ENCODE measurements at places on chromosomes 1 and 21.

DNA sequence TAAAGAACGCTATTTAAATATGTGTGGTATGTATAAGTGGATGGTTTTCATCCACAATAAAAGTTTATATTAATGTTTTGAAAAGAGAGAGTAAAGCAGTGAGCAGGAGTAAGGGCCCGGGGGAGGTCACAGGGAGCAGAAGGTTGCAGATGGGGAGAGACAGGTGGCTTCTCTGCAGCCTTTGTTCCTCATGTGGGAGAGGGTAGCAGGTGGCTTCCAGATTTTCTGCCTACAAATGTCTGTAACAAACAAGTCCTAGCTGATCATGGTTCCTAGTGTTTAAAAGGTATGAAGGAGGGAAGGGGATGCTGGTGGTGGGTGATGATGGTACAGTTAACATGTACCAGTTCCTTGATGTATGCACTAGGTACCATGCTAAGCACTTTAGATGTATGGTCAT is 18.8 kb downstream of the QSOX1 start:
- no peak for DNase-seq

DNA sequence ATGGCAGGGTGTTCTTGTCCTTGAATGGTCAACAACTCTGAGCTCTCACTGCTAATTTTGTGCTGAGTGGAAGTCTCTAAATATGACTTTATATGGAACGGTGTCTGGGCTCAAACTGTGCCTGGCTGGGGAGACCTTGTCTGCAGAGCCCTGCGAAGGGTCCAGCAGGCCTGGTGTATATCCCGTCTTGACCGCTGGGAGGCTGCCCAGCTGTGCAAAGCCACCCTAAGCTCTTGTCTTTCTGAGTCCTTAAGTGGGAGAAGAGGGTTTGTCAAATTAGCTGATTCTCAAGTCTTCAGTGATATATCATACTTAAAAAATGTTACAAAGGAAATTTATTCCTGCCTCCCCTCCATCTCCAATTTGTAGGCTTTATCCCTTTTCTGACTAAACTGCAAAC is 198.7 kb downstream of the KCNJ6 start:
- DNase-seq: no peak

- DNase-seq: no peak
Measured at GRCh38 chr1:229162825-229163515, 107.9 kb upstream of the RAB4A start.

GRCh38 chr1:9705337-9706093 is 54.0 kb downstream of the PIK3CD start:
- DNase-seq: peak; percentile 46

GRCh38 chr1:223815865-223816264 is 29.9 kb downstream of the TP53BP2 start:
- no peak for DNase-seq

DNA sequence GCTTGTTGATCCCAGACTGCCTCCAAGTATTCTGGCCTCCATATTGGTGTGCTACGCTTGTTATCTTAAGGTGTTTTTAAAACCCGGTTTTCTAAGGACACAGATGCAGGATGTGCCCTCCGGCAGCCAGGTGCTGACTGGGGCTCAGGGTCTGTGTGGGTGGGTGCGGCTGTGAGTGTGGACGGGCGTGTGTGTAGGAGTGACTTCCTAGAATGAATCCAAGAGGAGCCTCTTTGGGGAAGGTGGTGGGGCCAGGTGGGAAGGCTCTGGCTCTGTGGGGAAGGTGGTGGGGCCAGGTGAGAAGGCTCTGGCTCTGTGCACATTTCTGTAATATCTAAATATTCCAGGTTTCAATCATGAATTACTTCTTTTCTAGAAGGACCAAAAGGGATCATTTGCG is 12.8 kb upstream of the TSPEAR start:
- no peak for DNase-seq

DNA sequence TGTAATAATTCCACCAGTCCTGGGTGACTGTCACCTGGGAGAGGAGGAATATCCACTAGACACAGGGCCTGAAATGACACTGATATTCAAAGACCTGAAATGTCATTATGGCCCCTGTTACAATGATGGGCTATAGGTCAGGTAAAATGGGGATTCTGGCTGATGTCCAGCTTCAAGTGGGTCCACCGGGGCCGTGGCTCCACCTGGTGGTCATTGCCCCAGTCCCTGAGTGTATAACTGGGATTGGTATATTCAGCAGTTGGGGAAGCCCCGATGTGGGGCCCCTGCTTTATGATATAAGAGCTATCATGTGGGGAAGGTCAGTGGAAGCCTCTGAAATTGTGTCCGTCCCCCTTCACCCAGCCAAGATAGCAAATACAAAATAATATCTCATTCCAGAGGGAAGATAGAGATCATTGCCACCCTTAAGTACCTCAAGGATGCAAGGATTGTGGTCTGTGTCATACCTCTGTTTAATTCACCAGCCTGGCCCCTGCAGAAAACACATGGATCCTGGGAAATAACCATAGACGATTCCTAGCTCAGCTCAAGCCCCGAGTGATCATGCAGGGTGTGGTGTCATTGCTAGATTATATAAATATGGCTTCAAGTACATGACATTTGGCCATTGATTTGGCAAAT is 19.4 kb downstream of the PLEKHO1 start:
- peak; percentile 51 for DNase-seq

GRCh38 chr1:21721295-21721985 is 52.3 kb upstream of the RAP1GAP start:
- no peak for DNase-seq

GRCh38 chr1:64766429-64766828 is 21.6 kb downstream of the RAVER2 start:
- no peak for DNase-seq

- peak; percentile 14 for DNase-seq
Measured at GRCh38 chr1:60848583-60849188, 233.7 kb upstream of the NFIA start.

DNA sequence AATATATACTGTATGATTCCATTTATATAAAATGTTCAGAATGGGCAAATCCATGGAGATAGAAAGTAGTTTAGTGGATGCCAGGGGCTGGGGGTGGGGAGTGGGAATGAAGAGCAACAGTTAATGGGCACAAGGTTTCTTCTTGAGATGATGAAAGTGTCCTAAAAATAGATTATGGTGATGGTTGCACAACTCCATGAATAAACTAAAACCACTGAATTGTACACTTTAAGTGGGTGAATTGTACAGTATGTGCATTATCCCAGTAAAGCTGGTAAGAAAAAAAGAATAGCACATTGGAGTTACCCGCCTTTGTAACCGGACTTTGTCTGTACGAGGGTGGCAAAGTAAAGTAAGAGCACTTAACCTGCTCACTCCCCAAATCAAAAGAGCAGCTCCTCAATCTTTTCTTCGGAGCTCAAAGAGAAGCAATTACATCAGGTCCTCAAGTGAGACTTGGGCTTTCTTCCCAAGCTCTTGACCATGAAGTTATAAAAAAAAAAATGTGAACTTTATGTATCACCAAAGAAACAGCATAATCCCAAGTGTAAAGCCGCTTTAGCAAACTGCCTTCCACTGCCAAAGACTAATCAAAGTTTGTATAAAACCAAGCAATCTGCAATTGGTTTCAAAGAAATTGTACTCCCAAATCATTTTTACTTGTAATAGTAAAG is 32.1 kb downstream of the ALDH9A1 start:
- no peak for DNase-seq

GRCh38 chr1:97004054-97004453 is 282.5 kb downstream of the PTBP2 start:
- no peak for DNase-seq

GRCh38 chr1:206706298-206706791 is 21.6 kb downstream of the MAPKAPK2 start:
- no peak for DNase-seq

DNA sequence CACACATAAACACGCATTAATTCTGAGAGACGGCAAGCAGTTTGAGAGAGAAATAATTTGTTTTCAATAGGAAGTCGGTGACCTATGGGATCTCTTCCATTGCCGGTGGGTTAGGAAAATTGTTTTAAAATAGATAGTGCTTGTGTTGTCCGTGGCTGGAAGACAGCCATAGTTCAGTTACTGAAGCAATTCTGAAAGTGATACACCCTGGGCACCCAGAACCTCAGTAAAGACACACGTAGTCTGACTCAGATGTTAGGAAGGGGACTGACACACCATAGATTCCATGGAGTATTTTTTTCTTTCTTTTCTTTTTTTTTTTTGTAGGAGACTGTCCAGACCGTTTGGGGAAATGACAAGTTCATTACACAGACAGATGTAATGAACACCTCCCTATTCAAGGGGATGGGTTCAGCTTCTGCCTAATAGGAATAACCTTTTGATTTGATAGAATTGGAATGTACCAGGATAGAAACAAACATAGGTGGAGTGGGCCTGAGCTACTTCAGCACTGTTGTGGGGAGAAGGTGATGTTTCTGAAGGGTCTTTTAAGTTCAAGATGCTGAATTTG is 1.6 kb downstream of the C1orf21 start:
- no peak for DNase-seq

DNA sequence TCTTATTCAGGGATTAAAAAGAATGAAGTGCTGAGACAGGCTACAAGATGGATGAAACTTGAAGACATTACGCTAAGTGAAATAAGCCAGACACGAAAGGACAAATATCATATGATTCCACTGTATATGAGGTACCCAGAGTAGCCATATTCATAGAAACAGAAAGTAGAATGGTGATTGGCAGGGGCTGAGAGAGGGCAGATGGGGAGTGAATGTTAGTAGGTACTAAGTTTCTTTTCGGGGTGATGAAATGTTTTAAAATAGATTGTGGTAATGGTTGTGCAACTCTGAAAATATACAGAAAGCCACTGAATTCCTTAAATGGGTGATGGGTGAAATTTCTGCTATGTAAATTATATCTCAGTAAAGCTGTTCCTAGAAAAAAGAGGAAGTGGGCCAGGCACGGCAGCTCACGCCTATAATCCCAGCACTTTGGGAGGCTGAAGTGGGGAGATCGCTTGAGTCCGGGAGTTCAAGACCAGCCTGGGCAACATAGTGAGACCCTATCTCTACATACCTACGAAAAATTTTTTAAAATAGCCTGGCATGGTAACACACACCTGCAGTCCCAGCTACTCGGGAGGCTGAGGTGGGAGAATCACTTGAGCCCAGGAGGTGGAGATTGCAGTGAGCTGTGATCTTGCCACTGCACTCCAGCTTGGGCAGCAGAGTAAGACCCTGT is 15.9 kb downstream of the SLC27A3 start:
- DNase-seq: peak; percentile 68

- DNase-seq: no peak
Measured at GRCh38 chr1:226365831-226366231, 42.1 kb downstream of the PARP1 start.

DNA sequence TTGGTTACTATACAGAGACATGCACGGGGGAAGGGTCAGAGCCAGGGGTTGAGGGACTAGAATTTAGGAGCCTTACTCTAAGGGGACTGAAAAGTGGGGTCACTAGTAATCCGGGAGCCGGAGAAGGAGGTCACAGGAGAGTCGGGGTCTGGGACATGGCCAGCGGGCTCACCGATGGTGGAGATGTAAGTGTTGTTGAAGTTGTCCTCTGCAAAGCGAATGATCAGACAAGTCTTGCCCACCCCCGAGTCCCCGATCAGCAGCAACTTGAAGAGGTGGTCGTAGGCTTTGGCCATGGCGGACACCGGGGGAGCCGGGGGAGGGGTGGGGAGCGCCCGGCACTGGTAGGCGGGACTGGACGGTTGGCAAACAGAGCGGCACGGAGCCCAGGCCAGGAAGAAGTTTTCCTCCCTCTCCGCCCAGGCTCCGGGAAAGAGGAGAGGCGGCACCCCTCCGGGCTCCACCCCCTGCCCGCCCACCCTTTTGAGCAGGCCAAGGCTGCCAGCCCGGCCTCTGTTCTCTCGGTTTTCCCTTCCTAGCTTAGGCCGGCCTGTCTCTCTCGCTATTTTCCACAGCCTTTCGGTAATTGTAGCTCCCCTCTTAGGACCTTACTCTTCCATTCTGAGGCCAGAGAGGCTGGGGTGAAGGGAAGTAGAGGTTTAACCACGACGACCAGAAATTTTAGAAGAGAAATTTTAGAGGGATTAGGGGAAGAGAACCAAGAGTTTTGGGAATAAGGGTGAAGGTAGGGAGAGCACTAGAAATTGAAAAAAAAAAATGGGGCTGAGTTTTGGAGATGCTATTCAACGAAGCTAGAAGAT is at the start of gene RAB13:
RAB13 (minus strand) TSS at position 399 of the 821 bp plus-strand sequence; CDS start at position 296, 103 bp downstream.
- no peak for DNase-seq

- DNase-seq: no peak
Measured at GRCh38 chr1:156643049-156643777, 1.3 kb downstream of the BCAN start.

GRCh38 chr1:196207612-196208217 is 400.5 kb downstream of the KCNT2 start:
- no peak for DNase-seq

- no peak for DNase-seq
Measured at GRCh38 chr1:63366908-63367214, 566 bp upstream of the ALG6 start.

- no peak for DNase-seq
Measured at GRCh38 chr1:174190691-174191199, 31.4 kb downstream of the RABGAP1L start.

GRCh38 chr21:35503671-35504070 is 454.6 kb upstream of the RUNX1 start:
- DNase-seq: no peak

DNA sequence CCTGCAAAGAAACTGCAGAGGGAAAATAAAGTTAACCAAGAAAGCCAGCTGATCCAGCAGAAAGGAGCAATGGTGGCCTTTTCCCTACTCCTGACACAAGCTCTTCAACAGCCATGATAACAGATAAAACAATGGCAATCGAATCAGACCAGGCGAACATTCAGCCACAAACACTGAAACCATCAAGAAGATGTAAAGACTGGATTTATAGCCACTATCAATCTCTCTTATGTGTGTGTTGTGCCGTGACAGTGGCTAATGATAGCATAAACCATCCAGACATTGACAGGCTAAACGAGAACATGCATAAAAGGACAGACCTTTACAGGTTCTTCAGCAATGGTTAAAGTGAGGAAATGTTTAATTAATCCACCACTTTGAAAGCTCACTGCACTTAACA is 78.1 kb upstream of the RAB4A start:
- DNase-seq: no peak

DNA sequence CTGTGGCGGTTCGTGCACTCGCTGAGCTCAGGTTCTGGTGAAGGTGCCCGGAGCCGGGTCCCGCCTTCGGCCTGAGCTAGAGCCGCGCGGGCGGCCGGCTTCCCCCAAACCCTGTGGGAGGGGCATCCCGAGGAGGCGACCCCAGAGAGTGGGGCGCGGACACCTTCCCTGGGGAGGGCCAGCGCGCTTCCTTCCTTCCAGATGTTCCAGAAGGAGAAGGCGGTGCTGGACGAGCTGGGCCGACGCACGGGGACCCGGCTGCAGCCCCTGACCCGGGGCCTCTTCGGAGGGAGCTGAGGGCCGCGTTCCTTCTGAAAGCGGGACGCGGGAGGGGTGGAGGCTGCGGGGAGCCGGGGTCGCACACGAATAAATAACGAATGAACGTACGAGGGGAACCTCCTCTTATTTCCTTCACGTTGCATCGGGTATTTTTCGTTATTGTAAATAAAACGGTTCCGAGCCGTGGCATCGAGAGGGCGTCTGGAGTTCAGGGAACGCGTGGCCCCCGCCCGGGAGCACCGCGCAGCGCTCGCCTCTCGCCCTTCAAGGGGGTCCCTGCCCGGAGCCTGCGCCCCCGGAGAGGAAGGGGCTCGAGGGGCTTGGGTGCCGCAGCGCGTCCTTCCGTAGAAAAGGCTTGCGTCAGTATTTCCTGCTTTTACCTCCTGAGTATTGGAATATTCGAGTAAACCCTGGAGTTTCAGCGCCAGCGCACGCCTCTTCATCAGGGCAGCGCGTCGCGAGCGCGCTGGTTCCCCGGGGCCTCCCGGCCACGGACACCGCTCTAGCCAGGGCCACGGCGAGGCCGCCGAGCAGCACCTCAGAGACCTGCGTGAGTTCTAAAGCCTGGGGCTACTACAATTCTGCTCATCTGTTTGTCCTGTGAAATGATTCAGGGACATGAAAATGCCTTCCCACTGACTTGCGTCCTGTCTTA is 11.5 kb downstream of the YBEY start:
- no peak for DNase-seq

Data from activated CD4-positive, alpha-beta T cell treated with anti-CD3 and anti-CD28 coated beads, Interleukin-2, Interleukin-4, amounts not matched to agents 100 ng/mL and 50 ng/mL, durations not matched to agents 16 hours and 8 hours (primary cell).